ENCODE measurements at places on chromosomes 3 and 15.

DNA sequence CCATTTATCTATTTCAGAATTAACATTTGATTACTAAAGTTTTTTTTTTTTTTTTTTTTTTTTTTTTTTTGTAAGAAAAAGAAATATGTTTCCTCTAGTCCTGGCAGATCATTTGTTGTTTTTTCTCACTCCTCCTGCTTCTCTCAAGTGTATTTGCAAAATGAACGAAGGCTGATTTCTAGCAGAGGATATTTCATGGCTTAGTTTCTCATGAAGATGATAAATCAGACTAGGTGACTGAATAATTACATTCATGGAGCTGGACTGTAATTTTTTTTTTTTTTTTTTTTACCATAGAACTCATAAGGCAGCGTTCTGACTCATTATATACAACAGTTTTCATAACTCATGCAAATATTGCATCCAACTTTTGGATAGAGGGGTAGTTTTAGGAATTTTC lies 332.5 kb upstream of the SEMA6D start:
- DNase-seq: no peak

GRCh38 chr15:40511472-40512133 lies 40.8 kb downstream of the CHST14 start:
- DNase-seq: no peak

GRCh38 chr3:127900536-127900935 lies 14.5 kb upstream of the KBTBD12 start:
- DNase-seq: no peak

DNA sequence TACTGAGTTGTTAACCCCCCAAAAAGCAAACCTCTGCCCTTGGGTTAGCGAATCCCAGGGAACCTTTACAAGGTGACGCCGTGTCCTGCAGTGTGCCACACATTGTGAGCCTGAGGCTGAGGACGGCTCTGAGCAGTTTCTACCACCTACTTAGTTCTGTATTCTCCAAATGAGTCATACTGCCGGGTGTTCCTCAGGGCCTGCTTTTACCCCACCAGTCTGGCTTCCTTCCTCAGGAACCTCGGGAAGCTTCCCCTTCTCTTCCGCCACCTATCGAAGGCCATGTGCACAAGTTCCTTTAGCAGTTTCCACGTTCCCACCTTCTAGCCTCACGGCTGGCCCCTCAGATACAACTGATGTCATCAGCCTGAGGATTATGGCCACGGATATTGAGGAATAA lies 384.0 kb upstream of the TPM1 start:
- no peak for DNase-seq

DNA sequence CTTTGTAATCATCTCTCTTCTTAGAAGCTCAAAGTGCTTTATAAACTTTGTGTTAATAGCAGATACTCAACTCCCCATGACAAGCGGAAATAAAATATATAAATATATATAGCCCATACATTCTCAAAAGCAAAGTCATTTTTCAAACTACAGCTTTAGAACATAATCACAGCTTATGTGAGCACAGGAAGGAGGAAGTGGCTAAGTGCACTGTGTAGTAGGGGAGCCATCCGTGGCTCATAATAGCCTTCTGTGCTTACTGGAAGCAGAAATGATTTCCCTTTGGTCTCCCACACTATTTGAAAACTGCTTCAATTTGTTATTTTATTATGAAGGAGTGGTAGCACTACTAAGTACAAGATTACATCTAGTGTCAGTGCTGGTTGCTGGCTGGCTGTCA lies 151.4 kb upstream of the ARL6 start:
- DNase-seq: no peak

DNA sequence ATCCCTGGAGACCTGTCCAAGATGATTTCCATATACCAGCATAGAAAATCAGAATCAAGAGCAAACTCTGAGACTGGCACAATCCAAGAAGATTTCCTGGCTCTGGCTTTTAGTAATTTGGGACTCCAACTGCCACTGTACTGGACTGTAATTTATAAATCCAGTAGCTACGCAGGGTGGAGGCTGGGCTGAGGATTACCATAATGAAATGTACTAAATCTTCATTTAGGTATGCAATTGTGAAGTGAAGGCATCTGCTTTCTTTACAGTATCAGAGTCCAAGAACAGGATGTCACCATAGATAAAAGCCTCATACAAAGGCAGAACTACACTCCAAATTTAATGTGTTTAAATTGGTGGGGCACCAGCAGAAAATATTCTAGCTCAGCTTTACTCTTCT lies 46.5 kb downstream of the TMEM39A start:
- DNase-seq: no peak

GRCh38 chr3:13034861-13035260 lies 38.4 kb downstream of the IQSEC1 start:
- DNase-seq: no peak

DNA sequence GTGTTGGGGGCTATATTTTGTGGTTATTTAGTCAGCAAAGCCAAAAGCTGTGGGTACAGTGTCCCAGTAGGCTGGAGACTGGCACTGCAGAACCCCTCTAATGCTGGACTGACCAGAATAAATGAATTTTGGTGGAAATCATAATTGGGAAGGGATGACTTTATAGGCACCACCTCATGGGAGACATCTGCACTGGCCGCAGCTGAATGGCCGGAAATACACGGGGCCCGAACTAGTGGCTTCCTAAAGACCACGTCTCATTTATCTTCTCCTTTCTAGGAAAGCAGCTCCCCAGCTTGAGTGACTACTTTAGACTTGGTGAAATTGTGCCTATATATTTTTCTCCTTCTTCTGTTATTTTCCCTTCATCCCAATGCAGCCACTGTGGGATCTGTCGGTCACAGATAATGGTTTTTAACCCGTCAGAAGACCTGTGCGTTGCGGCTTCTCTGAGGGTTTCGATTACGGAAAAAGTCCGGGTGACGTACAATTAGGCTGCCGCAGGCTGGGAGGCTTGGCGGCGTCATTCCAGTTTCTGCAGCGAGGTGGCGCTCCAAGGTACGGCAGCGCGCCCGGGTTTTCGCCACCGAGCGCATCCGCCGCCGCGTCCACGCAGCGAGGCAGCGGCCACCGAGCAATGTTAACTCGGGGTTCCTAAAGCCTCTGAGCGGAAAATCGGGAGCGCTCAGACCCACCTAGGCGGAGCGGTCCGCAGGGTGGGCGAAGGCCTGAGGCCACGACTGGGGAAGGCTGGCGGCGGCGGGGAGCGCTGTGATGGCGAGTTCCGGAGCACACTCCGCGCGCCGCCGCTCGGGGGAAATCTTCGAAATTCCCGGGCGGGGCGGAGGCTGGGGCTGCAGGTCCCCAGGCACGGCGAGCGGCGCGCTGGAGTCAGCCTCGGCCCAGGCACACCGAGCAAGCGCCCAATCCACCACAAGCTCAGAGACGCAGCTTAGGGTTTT lies 26.3 kb downstream of the NR2F2 start:
- DNase-seq: peak; percentile 14

GRCh38 chr3:47874438-47874837 lies 71.5 kb downstream of the DHX30 start:
- DNase-seq: no peak

DNA sequence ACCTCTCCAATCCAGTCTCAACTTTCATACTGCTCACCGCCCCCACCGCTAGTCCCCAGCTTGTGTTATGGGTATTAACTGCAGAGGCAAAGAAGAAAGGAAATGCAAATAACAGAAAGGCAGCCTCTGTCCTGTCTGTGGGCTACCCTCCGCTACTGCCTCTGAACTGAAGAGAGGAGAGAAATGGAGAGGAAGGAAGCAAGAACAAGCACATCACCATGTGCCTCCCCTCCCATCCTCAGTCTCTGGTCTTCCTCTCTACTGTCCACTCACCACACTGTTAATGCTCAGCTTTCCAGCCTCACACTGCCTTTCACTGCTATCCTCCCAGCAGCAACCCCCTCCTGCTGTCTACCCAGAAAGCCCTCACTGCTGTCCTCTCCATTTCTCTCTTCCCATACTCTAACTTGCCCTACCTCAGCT lies 139.0 kb upstream of the SLC2A2 start:
- DNase-seq: no peak
